ENCODE measurements at places on chromosomes 1 and 21.

DNA sequence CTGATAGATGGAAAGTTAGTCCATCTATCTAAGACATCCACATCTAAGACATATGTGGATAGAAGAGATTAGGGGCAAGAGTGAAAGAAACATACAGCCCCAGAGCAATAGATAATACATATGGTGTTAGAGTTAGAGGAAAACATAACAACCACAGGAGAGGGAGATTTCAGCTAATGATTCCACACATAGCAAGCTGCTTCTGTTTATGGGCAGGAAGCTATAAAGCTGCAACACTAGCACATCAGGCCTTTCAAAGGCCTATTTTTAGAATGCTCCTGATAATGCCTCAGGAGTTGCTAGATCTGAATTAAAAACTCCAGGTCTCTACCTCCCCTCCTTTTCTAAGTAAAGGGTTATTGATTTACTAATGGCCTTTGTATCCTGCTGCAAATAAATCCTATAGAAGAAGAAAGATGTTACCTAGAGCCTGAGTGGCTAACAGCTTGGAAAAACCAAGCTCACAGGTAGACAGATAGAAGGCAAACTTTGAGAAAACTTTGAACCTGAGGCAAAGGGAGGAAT lies 36.1 kb downstream of the BRINP2 start:
- no peak for DNase-seq

GRCh38 chr1:174417921-174418320 lies 29.8 kb upstream of the GPR52 start:
- no peak for DNase-seq

- DNase-seq, result no peak
Measured at GRCh38 chr1:213702703-213703102, 285.1 kb upstream of the PROX1 start.

GRCh38 chr21:32990666-32991065 lies 35.1 kb upstream of the OLIG2 start:
- DNase-seq, result no peak

DNA sequence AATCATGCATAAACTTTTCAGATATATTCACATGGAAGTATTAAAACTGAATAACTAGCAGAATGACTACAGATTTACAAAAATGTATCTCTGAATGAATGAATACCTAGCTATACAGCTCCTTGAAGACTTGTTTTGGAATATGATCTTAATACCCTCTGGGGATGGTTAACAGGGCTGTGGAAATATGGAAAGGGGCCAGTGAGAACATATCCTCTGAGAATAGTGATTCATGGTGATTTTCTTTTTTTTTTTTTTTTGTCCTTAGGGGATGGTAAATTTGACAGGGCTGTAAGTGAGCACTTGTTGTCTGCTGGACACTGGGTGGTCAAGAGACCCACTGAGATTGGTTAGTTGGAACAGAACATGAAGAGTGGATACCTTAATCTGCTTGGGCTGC lies 80.7 kb upstream of the HP1BP3 start:
- DNase-seq, result no peak

DNA sequence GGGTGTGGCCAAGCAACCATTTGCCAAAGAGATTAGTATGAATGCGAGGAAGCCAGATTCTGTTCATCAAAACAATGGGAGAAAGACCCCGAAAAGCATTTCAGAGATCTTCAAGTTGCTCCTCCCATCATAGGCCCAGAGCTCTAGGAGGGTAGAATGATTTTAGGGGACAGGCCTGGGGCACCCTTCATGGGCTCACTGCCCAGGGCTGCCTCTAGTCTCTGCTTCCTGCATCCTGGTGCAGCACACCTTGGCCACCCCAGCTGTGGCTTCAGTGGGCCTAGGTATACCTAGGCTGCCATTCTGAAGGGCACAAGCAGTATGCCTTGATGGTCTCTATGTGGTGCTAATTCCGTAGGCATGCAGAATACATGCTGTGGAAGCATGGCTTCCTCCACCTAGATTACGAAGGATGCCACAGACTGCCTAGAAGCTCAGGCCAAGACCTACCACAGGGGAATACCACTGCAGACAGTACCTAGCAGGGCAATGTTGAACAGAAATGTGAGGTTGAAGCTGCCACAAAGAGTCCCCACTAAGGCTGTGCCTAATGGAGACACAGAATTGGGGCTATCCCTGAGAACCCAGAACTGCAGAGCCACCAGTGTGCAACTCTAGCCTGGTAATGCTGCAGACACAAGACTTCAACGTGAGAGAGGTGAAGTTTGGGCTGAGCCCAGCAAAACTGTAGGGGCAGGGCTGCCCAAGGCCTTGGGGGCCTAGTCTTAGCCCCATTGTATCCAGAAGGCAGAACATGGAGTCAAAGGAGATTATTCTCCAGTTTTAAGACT lies 158.8 kb downstream of the CLIC6 start:
- no peak for DNase-seq

GRCh38 chr21:46423546-46424038 lies 35.1 kb upstream of the DIP2A start:
- DNase-seq, result no peak

DNA sequence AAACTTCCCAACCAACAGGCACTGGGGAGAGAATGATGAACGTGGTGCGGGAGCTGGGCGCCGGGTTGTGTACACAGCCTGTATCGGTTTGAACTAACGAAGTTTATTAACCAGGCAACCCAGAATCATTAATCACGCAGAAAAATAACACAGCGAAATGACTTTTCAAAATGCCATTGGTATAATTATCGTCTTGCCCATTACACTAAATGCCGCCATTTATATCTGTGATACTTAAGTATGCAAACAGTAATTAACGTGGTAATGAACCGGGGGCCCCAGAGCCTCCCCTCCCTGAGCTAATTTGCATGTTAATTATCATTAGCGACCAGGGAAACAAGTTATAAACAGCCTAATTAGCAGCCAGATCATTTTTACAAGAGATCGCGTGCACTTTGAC lies 5.1 kb upstream of the TTC34 start:
- DNase-seq, result no peak

- no peak for DNase-seq
Measured at GRCh38 chr1:67674260-67675011, 10.6 kb upstream of the GADD45A start.

- DNase-seq, result no peak
Measured at GRCh38 chr1:86641318-86641717, 63.1 kb upstream of the SH3GLB1 start.

- DNase-seq, result no peak
Measured at GRCh38 chr1:156305215-156305614, 6.1 kb upstream of the VHLL start.

- DNase-seq, result no peak
Measured at GRCh38 chr1:183385340-183386144, 32.6 kb downstream of the NMNAT2 start.

- no peak for DNase-seq
Measured at GRCh38 chr1:171969813-171970212, 128.5 kb downstream of the DNM3 start.

DNA sequence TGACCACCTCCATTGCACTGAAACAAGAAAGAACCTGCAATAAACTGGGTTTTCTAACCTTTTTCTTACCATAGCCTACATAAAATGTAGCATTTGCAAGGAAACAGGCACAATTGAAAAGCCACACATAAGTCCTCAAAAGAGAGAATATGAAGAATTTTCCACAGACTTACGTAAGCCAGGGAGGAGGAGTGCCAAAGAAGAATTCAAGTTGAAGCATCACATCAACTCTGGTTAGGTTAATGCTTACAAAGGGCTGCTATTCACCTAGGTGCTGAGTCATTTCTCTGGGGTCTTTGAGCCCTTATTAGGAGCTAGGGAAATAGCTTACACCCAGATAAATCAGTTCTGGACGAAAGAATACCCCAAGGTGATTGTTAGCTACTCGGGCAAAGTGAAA lies 9.6 kb downstream of the OSCP1 start:
- DNase-seq, result no peak

DNA sequence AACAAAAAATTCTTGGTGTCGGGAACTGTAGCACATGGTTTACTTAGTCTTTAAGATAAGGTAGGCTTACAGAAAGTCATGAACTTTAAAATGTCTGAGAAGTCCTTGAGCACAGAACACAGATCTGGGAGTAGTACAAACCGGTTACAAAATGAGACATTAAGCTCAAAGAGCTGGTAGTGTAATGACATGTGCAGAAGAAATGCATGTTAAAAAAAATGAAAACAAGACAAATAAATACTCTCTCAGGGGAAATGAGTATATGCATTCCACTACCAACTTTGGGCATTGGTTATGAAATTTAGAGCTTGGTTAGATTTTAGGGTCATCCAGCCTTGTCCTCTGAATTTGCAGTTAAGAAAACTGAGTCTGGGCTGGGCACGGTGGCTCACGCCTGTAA lies 91.5 kb upstream of the F3 start:
- no peak for DNase-seq

DNA sequence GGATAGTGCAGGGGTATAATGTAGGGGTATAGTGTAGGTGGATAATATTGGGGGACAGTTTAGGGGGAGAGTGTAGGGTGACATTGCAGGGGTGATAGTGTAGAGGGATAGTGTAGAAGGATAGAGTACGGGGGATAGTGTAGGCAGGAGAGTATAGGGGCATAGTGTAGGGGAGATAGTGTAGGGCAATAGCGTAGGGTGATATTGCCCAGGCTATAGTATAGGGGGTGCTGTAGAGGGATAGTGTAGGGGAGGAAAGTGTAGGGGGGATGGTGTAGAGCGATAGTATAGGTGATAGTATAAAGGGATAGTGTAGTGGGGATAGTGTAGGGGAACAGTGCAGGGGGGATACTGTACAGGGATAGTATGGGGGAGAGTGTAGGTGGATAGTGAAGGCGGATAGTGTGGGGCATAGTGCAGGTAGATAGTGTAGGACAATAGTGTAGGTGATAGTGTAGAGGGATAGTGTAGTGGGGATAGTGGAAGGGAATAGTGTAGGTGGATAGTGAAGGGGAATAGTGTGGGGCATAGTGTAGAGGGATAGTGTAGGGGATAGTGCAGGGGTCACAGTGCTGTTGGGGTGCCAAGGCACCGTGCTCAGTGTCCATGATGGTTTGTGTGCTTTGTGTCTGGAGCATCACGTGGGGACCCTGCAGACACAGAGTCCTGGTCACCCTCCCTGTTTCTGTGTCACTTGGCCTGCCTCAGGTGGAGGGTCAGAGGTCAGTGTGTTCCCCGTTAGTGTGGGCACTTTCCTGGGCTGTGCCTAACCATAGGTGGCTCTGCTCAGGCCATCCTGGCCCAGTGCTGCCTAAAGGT lies 10.5 kb upstream of the ARF1 start:
- no peak for DNase-seq

- DNase-seq, result no peak
Measured at GRCh38 chr1:104874044-104874443, 1124.3 kb downstream of the AMY1C start.

GRCh38 chr1:200527670-200528069 lies 92.9 kb downstream of the KIF14 start:
- no peak for DNase-seq

- no peak for DNase-seq
Measured at GRCh38 chr1:16405441-16405840, 31.8 kb downstream of the SPATA21 start.

DNA sequence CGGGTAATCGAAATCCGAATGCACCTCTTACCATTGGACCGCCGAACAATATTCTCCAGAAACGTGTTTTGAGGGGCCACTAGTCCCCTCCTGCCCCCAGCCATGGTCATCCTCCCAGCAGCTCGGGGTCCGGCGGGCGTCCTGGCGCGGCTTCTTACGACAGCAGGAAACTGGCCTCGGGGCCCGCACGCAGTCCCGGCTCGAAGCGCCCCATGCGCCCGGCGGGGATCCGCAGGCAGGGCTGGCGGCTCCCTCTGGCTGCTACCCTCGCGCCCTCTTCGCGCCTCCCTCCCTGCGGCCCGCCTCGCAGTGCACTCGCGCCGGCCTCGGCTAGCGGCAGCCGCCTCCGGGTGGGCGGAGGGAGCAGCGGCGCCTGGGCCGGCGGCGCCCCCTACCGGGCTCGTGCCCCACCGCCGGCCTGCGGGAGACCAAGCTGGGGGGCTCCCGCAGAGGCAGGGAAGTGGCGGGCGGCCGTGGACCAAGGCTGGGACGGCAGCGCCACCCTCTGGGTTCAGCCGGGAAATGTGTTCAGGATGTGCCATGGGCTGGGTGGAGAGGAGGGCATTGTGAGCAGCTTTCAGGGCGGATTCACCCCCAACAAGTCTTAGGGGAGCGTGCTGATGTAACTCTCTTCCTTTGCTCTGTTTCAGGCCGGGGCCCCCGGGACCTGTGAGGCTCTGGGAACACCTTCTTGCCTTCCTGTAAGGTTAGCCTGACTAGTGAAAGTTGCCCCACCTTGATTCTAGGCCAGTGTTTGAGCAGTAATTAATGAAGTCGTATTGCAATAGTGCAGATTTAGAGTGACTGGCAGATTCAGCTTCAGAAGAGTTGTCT lies at the start of gene KCNH1:
Gene KCNH1, minus strand, starts transcription at position 313 of the 834 bp plus-strand sequence. Its CDS starts 203 bp downstream, at position 110.
- no peak for DNase-seq

- no peak for DNase-seq
Measured at GRCh38 chr1:212433577-212434462, 1.1 kb downstream of the NENF start.

- DNase-seq, result no peak
Measured at GRCh38 chr1:62800281-62800680, 16.3 kb downstream of the ATG4C start.

GRCh38 chr1:158563853-158564252 lies 6.5 kb downstream of the OR6P1 start:
- no peak for DNase-seq

DNA sequence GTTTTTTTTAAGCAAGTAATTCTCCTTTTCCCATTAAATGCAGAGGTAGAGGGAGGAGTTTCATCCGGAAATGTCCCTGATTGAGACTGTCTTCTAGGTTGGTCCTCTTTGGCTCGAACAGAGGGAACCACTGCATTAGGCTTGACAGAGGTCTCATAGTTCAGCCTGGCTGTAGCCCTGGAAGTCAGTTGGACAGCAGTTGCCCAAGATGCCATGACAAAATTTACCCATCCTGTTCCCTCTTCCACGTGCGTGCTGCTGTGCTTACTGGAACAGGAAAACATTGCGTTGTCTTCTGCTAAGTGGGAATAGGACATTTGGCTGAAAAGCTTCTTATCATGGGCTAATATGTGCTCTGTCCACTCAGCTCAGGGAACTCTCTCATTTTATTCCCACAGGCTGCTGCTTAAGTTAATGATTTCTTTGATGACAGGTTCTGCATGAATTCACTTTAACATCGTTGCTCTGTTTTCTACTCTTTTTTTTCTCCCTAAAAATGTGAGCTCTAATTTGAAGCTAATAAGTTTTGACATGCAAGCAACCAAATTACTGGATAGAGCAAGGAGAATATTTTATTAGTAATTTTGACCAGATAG lies 18.0 kb downstream of the KCNK1 start:
- DNase-seq, result no peak

DNA sequence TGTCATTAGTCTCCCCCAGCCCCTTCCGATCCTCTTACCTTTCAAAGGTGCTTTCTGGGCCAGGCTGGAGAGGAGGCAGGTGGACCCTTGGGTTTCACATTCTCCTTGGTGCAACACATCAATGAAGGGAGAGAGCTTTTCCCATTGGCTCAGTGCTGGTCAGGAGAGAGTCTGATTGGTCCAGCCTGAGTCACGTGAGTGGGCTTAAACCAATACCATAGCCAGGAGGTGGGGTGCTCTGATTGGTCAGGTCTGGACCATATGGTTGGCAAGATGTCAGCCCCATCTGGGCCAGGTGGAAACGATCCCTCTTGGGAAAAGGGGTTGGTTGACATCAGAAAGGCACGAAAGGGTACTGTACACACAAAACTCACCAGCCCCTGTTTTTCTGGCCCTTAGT lies 44.8 kb upstream of the ABCG1 start:
- DNase-seq, result no peak
